ENCODE measurements at places on chromosomes 1 and 21.

DNA sequence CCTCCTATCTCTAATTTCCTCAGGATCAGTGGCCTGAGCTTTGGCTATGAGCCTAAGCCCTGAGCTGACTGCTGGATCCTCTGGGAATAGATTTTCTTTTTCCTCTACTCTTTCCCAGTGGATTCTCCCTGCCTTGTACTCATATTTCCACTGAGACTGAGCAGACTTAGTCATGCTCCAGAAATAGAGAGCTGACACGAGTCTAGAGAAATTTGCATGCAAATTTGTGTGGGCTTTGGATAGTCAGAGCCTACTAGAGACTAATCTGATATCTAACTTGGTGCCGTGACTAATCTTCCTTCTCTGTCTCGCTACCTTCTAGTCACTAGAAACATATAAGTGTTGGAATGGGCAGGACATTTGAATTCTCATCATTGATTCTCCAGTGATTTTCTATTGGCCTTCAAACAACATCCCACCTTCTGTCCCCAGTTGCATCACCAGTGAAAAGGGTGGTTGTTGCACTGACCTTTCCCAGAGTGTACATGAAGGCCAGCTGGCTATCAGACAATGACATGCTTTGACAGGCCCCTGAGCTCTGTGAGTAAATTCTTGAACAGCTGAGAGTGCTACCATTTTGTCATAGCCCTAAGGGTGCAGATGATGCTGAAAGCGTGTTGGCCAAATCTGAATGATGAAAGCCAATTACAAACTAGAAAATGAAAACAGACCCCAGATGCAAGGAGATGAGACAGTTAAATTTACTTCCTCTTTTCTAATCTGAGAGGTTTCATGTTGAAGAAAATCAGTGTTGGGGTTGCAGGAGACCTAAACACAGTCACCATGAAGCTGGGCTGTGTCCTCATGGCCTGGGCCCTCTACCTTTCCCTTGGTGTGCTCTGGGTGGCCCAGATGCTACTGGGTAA lies at the start of gene FCRLA:
Gene FCRLA (plus strand): TSS at position 748 of the 866 bp plus-strand sequence. CDS start 36 bp downstream, at position 784.
- peak; percentile 91 for DNase-seq

- DNase-seq, result no peak
Measured at GRCh38 chr1:248786156-248786555, 30.6 kb upstream of the LYPD8 start.

DNA sequence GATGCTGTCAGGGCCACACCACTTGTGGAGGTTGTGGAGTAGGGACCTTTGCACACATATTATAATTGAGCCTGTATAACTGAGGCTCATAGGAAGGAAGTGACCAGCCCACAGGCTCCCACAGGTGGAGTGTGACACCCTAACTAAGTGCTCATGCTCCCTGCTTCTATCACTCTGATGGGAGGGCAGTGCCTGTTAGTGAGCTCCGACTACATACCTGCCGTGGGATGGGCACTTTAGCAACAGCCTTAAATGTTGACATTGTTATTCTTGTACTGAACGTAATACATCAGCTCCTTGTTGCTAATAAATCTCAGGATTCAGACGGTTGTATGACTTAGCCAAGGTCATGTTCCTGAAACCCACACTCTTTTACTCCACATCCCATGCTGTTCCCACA lies 58.0 kb downstream of the BEND5 start:
- no peak for DNase-seq

DNA sequence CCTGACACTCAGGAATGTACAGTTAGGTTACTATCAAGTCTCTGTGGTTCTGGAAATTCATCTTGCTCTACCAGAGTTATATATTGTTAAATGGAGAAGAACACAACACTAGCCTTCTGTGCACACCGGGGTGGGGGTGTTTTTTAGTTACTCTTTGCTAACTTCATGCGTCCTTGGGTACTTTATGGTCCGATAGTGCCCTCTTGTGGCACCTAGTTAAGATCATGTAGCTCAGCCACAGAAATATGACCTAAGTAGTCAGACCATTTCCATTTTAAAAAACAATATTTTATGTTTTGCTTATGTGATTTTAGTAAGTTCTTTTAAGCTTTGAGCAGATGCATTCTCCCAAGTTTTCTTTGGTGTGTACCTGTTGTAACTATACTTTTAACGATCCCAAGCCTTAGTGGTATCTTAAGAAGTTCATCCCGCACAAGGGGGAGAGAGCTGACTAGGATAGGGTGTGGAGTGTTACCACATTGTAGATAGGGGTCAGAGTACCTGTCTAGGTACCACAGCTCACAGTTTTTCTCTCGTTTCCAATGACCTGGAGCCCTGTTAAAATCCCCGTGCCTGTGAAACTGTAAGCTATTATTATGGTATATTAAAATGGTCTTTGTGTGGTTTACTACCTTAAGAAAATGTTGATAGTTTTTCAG lies 20.6 kb upstream of the SH3D21 start:
- DNase-seq, result peak; percentile 90

DNA sequence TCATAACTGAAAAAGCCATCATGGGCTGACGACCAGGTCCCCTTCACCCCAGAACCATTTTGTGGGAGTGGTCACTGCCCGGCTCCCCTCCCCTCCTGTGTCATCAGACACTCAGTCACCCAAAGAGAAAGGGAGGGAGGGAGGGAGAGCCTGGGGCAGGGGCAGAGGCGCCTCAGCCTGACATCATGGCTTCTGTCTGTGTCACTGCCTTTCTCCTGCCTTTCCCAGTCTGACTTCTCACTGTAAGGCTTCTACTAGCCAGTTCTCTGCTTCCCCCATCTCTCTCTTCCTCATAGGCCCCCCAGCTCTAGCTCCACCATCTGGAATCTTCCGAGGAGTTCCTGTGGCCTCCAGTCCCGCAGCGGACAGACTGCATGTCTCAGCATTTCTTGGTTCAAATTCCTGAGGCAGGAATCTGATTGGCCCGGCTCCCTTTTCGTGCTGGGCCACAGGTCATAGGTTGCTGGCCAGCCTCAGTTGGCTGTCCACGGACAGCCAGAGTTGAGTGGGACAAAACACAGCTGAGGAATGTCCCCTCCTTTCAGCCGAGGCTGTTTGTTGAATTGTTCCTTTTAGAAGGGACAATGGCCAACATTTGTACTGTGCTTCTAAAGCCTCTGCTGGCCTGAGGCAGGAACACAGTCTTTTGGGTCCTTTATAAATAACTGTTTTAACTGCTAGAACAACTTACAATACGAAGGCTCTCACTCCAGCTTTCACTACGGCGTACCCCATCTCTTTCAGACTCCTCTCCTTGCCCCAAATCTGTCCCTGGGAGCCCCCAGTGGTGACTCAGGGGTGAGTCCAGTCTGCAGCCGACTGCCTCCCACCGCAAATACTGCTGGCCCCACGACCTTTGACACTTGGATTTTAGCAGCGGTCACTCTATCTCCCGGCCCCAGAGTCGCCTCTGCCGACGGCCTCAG lies 18.7 kb upstream of the KANK4 start:
- DNase-seq, result no peak

GRCh38 chr1:241063276-241063675 lies 293.7 kb downstream of the RGS7 start:
- DNase-seq, result no peak

- DNase-seq, result peak; percentile 45
Measured at GRCh38 chr1:153494976-153495535, 34.6 kb upstream of the S100A7 start.

- peak; percentile 34 for DNase-seq
Measured at GRCh38 chr21:38067086-38067739, 151.0 kb upstream of the KCNJ6 start.

- DNase-seq, result no peak
Measured at GRCh38 chr1:6918925-6919511, 133.8 kb downstream of the CAMTA1 start.

- peak; percentile 92 for DNase-seq
Measured at GRCh38 chr1:153490272-153491051, 30.0 kb upstream of the S100A7 start.

DNA sequence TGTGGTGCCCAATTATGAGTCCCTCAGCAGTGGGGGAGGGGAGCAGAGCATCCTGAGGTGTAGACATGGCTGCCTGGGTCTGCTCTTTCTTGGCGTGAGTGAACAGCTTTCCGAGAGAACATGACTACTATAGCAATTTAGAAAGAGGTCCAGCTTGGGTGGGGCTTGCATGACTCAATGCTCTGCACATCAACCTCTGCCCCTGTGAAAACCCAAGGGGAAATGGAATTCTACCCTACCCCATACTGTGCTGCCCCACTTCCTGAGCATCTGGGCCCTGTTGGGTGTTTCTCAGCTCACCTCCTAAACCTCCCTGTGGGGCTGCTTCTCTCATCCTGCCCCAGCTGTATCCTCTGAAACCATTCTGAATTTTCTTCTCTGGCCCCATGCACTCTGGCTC lies 8.2 kb upstream of the AZIN2 start:
- no peak for DNase-seq

DNA sequence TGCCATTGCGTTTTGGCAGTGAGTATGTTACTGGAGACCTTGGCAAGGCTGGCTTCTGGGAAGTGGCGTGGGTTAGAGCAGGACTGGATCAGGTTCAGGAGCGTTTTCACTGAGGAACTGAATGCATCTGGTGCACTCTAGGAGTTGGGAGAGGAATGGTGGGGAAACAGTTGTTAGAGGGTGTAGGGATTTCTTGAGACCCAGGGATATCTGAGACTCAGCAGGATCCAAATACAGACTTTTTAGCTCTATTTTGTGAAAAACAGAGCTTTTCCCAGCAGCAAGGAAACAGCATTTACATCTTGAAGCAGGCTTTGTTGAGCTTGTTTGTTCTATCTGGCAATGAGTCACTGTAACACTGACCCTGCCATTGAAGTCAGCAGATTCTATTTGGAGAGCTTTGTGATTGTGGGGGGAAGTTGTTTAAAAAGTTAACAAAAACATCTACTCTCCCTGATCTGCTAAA lies 56.9 kb upstream of the NRIP1 start:
- no peak for DNase-seq

DNA sequence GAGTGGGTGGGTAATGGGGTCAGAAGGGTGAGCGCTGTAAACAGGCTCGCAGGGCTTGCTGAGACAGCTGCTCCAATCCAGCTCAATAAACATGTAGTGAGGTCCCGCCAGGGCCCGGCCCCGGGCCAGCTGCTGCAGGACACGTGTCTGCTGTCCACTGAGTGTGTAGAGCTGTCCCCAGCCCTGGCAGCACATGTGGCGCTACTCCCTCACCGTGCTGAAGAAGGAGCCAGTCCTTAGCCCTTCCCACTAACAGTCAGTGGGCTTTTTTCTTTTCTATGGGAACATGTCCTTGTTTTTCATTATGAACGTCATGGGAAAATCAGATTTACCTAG lies 78.9 kb upstream of the C1orf174 start:
- no peak for DNase-seq

- no peak for DNase-seq
Measured at GRCh38 chr1:27192039-27192529, 37.2 kb upstream of the SLC9A1 start.

GRCh38 chr21:41141031-41141457 lies 26.9 kb upstream of the BACE2 start:
- peak; percentile 95 for DNase-seq

DNA sequence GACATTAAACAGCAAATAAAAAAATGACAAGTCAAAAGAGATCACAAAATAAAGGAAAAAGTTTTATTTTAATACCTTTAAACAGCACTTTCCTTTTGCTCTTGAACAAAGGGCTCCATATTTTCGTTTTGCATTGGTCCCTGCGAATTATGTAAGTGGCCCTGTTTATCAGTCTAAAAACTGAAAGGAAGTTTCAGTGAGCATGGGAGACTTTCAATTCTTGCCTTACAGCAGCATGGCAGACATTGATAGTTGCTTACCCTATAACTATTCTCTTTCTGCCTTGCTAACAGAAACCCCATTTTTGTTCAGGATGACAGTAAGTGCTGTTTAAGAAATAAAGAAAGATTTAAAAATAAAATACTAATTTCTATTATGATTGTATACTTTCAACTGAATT lies 5.2 kb upstream of the SH3GLB1 start:
- no peak for DNase-seq

- DNase-seq, result no peak
Measured at GRCh38 chr1:60988891-60989290, 93.5 kb upstream of the NFIA start.

- no peak for DNase-seq
Measured at GRCh38 chr1:45864167-45865106, 61.0 kb downstream of the MAST2 start.

DNA sequence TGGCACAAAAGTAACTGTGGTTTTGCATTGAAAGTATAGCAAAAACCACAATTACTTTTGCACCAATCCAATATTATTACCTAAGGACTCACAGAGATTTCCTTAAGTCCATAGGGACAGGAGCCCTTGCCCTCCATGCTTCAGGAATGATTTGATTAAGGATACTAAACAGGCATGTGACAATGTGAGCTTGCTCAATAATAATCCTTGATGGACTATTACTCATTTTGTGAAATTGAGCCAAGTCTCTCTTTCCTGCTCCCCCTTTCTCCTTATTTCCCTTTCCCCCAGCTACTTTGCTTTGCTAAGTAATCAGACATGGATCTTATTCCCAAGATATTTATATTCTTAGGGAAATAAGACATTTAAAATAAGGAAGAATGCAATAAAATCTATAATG lies 21.6 kb upstream of the RGL1 start:
- peak; percentile 33 for DNase-seq

- DNase-seq, result peak; percentile 38
Measured at GRCh38 chr1:12692967-12693782, 22.7 kb upstream of the AADACL3 start.

DNA sequence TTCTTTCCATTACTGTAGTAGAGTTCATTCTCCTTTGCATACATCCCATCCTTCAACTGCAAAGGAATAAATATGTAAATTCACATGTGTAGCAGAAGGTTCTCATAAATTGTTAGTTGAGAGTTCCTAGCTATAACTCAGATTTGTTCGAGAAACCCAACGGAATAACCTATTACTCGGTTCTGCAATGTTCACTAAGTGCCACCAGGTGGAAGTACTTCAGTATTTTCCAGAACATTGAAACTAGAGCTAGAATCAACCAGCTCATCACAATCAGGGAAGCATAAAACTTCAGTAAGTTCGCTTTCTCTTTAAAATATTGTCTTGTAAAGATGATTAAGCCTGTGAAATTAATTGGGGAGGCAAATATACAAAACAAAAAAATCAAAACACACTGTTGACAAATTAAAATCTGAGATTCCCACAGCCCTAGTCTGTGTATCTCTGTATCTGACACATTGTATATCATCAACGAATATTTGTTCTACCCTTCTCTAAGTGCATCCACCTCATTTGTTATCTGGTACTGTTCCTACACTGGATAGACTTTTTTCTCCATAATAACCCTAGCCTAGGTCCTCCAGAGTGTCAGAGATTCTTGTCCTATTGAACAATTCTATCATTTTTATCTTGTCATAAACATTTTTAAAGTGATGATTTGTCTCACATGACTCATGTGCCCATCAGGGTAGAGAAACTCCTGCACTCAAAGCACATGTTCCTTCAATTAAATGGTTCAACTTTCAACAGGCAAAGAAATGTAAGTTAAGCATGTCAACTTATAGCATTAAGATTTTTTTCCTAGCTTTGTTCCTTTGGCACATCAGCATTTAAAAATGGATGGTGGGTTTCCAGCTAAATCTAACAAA lies 31.9 kb downstream of the MROH9 start:
- peak; percentile 54 for DNase-seq

DNA sequence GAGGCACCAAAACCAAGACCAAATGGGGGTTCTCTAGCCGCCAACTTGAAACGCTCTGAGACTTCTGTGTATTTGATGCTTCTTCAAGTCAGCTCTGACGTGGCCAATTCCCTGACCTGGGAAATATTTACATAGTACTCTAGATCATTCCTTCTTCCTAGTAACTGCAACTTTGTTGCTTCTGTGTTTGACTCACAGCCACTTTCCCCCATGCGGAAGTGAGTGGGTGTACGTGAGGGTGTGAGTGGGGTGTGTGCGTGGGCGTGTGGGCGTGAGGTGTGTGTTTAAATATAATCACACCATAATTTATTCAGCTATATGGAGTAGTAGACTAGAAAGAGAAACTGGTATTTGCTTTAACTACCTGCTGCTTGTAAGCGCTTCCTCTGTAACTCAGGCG lies 111.0 kb downstream of the TAS1R2 start:
- DNase-seq, result no peak
